ENCODE measurements at places on chromosomes 5 and 9.

- DNase-seq = no peak
Measured at GRCh38 chr5:179620703-179621350, 2.6 kb downstream of the HNRNPH1 start.

- DNase-seq = no peak
Measured at GRCh38 chr5:92605591-92605990, 975.4 kb downstream of the NR2F1-AS1 start.

- DNase-seq = no peak
Measured at GRCh38 chr9:97560851-97561250, 59.4 kb downstream of the TMOD1 start.

GRCh38 chr5:77170-77501, 14.8 kb upstream of the PLEKHG4B start:
- DNase-seq = no peak

- DNase-seq = no peak
Measured at GRCh38 chr5:139207297-139208000, 9.3 kb upstream of the SIL1 start.

- no peak for DNase-seq
Measured at GRCh38 chr5:80804332-80804731, 149.5 kb upstream of the DHFR start.

- DNase-seq = peak; percentile 30
Measured at GRCh38 chr5:175854231-175855040, 16.9 kb upstream of the CPLX2 start.

DNA sequence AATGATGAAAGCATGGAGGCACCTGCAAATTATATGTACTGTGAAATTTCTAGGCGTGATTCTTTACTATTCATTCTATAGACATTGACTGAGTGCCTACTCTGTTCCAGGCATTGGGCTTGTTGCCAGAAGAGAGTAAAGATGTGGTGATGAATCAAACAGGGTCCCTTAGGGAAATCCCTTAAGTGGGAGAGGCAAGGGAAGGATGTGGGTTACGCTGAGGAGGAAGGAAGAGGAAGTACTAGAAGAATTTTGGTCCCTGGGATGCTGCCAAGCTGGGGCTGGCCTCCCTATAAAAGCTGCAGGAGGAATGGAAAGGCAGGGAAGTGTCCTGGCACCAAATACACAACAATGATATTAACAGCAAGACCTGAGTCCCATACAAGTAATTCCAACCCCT, 76.7 kb upstream of the SPOCK1 start:
- no peak for DNase-seq

GRCh38 chr5:152405145-152405544, at the start of gene NMUR2:
NMUR2 (minus strand) TSS chr5:152405279; CDS start chr5:152405113, 166 bp downstream.
- DNase-seq = peak; percentile 2

All from HuH-7.5 (cell line).